OCI-LY7 (cell line): ENCODE measurements at places on chromosomes 5 and 9.

DNA sequence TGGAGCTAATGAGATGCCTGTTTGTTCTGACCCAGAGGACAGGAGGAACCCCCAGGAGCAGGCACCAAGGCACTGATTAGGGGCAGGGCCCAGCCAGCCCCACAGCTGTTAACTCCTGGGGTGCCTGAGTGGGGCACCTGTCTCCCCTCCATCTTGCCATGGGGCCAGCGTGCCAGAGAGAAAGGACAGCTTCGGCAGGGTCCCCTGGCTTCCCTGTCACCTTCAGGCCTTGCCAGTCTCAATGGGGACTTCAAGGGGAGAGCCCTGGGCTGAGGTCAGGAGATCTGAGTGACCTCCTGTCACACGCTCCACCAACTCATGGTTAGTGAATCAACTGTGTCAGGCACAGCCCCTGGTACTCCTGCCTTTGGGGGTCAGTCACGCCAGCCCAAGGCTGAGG lies 152.7 kb upstream of the MVB12B start:
- no peak for DNase-seq

GRCh38 chr5:71832812-71833715 lies 114.0 kb downstream of the CARTPT start:
- DNase-seq, result no peak

GRCh38 chr9:110975969-110976368 lies 62.3 kb downstream of the LPAR1 start:
- DNase-seq, result no peak

DNA sequence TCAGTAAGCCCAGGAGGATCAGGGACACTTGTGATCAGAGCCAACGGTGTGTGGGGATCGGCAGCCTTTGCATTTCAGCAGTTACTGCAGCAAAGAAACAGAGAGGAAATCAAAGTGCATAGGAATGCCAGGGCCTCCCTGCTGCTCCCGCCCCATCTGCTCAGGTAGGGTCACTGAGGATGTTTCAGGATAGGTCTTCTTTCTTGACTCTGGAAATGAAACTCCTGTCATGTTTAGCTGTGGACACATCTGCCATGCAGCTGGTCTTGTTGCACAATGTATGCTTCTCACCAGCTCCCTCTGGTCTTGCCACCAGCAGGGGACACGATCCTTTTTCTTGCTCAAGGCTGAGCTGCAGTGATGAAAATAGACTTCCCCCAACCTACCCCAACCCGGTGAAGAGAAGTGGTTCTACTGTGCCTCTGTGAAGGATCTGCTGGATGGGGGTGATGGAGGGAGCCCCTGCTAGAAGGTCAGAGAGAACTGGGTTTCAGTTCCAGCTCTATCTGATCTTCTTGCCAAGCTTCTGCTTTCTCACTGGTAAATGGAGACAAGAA lies 185.2 kb upstream of the KLF4 start:
- no peak for DNase-seq

- no peak for DNase-seq
Measured at GRCh38 chr9:80305136-80305535, 733.4 kb downstream of the TLE4 start.

DNA sequence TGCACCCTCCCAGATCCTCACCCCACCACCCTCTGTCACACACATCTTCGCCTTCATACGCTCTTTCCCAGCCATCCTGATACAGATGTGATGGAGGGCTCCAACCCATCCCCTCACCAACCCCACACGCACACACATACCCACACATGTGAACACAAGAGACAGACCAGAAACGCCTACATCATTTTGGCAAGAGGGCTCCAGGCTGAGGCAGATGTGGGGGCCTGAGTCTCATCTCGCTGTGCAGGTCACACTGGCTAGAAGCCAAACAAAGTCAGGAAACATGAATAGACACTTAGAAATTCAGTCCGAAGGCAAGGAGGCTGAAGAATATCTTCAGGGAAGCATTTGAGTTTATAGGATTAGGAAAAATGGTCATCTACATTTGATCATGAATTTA lies 6.2 kb downstream of the PRDM12 start:
- DNase-seq, result no peak

DNA sequence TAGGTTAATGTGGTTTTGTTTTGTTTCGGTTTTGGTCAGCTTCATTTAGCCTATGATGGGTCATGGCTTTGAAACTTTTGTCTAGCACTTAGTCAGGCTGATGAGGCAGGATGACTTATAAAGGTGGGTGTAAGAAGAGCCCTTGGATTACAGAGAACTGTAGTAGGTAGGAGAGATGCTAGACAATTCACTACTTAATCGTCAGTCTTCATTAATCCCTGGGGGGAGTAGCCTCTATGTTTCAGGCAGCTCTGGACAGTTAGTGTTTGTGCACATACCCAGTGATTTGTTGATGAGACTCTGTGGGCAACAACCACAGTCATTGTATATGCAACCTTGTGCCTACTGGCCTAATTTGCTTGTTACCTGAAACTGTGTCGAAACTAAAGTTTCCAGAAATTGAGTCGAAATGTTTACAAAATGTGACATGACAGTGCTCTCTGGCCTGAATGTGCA lies 113.3 kb downstream of the MTREX start:
- DNase-seq, result no peak

DNA sequence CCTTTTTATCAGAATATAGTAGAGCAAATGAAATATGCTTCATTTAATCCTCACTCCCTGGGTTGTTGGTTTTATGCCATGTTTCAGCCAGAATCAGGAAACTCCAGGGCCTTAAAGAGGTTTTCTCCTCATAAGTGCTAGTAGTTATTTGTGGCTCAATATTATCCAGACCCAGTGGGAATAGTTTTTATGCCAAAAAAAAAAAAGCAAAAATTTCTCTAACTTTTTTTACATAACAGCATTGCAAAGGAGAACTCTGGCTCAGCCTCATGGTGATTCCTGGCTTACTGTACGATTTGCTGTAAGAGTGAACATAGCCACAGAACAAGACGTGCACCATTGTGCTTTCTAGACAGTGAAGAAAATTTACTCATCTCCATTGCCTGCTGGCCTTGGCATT lies 232.5 kb downstream of the PJA2 start:
- DNase-seq, result no peak

DNA sequence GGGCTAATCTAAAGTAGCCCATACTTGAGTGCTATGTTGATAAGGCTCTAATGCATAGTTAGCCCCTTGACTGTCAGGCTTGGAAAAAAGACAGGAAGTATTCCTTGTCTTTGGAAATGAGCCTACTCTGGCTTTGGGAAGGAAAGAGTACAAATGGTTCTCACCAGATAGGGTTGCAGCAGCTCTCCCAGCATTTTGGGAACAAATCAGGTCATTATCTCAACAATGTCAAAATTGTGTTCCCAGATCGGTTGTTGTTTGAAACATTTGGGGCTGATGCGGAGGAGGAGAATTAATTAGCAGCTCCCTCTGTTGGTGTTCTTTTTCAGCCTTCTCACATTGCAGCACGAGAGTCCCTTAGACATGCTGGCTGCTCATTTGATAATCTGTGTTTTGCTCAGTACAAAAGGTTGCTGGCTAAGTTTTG lies 294.7 kb upstream of the DMRT1 start:
- DNase-seq, result peak; percentile 60

- DNase-seq, result no peak
Measured at GRCh38 chr9:126880947-126881332, 20.5 kb downstream of the ZBTB34 start.
